ENCODE measurements at places on chromosomes 7 and 10.
A peak's percentile ranks its signal among the peaks of the same experiment; 100 is the strongest.

- no peak for DNase-seq
These were observed 117.8 kb downstream of the ZMIZ1 start for GRCh38 chr10:79186486-79187120.

- no peak for DNase-seq
These were observed 123.4 kb upstream of the ZNF92 start for GRCh38 chr7:65250216-65250615.

- no peak for DNase-seq
These were observed 773.4 kb downstream of the CNTNAP2 start for GRCh38 chr7:146889806-146890555.

DNA sequence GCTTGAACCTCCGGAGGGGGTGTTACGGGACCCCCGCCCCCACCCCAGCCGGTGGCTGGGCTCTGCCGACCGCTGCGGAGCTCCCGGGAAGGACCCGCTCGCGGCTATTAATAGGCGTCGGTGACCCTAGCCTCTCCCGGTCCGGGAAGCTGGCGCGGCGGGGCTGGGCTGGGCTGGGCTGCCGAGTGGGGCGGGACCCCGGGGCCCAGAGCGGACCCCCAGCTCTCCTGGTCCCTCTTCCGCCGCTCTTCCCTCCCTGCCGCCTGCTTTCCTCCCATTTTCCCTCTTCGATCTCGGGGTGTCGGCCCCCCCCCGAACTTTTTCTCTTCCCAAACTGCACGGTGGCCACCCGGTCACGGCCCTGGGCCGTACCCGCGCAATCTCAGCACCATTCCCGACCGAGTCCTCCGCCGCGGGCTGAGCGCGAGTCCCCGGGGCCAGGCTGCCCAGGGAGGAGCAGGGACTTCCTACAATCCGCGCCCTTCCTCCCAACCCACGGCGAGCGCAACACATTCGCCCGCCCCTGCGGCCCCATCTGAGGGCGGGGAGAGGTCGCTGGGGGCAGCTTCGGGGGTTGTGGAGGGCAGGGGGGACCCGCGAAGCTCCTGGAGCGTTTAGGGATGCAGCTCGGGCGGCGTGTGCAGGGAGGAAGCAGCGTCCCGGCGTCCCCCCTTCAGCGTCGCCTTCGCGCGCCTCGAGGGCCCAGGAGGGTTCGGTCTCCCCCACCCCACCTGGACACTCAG lies 3.1 kb upstream of the ELFN1 start:
- DNase-seq, result peak; percentile 58

- DNase-seq, result no peak
These were observed 120.7 kb downstream of the SRPK2 start for GRCh38 chr7:105268056-105268455.

GRCh38 chr10:17533731-17534130 lies 79.3 kb upstream of the ST8SIA6 start:
- no peak for DNase-seq

- DNase-seq, result no peak
These were observed 335.1 kb downstream of the ADARB2 start for GRCh38 chr10:1402016-1402770.

GRCh38 chr10:79285315-79286197 lies 61.7 kb upstream of the PPIF start:
- DNase-seq, result no peak

DNA sequence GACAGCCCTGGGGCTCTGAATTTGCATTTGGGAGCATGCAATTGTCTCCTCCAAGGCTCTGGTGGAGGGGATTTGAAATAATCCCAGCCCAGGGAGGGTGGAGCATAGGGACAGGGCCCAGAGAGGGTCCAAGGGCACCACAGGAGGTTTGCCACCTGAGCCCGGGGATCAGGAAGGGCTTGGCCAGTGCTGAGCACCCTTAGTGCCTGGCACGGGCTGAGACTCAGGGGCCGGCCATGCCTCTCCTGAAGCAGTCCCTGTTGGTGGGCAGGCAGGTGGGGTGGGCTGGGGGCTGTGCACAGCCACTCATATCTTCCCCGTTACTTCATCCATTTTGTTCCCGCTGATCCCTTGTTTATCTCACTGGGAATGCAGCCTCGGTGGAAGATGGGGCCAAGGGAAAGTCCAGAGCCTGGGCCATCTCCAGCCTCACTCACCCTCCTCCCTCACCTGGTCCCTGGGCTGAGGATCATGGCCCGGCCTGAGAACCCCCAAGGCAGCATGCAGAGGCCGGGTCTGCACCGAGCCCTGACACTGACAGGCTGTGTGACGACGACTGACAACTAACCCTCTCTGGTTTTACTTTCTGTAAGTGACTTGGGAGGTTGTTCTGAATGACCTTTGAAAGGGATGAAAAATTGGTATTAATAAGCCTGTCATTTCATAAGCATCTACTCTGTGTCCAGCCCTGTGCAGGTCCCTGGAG lies 38.5 kb downstream of the KCTD7 start:
- no peak for DNase-seq

GRCh38 chr7:130273081-130273932 lies 6.6 kb downstream of the CPA2 start:
- DNase-seq, result no peak

DNA sequence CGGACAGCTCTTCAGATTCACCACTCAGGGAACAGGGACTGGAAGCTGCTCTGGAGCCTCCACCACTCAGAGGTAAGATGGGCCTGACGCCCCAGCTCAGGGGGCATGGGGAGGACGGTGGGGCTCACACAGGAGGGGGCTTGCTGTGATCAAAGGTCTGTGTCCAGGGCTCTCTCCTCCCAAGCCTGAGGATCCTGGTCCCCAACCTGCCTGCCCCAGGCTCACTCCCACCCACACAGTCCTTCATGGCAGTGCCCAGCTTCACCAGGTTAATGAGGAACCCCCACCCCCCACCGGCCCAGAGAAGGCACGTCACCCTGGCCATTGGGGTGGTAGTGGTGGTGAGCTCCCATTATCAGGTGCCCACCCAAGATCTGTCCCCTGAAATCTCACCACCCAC lies 926.7 kb upstream of the ZNF722 start:
- no peak for DNase-seq

DNA sequence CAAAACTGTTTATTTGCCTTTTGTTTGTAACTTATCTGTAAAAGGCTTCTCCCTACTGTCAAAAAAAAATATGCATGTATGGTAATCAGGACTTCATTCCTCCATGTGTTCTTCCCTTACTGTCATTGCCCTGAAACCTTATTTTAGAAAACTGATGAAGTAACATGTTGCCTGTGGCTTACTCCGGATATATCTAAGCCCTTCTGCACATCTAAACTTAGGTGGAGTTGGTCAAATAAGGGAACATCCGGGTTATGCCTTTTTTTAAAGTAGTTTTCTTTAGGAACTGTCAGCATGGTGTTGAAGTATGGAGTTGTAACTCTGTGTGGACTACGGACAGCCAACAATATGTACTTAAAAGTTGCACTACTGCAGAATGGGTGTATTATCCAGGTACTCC lies 6.2 kb downstream of the SAR1A start:
- DNase-seq, result no peak

DNA sequence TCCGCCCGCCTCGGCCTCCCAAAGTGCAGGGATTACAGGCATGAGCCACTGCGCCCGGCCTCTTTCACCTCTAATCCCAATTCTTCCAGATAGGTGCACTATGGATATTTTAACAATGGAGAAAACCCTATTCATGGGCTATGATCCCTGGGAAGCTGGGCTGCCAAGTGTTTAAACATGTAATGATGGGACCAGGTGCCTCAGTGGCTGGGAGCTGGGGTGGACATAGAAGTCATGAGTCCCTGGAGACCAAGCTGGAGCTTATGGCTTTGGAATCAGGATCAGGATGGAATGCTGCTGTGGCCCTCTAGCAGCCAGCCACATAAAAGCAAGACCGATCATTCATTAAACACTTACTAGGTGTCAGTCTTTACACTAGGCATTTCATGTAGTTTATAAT lies 41.8 kb upstream of the IGFBP3 start:
- DNase-seq, result peak; percentile 64

DNA sequence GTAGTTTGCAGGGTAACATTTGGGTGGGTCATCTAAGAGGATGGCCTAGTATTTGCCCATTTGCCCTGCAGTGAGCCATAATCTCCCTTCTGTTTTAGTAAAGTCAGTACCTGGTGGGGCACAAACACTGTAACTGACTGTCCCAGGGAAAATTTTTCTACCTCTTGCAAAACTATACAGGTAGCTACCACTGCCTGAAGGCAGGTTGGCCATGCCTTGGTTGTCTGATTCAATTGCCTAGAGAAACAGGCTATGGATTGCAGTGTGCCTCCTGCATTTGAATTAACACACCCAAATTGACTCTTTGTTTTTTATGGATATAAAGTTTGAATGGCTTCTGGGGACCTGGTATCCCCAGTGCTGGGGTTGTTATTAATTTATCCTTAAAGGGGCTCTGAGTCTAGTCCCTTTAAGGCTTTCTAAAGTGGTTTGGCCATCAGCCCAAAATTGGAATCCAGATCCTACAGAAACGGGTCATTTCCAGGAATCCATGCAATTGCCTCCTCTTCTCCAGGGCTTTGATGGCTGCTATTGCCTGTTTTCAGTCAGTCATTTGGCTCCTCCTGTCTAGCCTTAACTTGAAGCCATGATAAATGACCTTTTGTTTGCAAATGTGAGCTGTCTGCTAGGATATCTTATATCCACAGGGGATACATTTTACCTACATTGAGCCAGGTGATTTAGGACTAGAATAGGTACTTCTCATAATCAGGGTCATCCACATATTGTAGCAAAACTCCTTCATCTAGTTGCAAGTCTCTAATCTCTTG lies 89.1 kb downstream of the STRA8 start:
- no peak for DNase-seq

GRCh38 chr7:6035686-6036085 lies 4.5 kb downstream of the ANKRD61 start:
- DNase-seq, result no peak

- no peak for DNase-seq
These were observed 94.3 kb downstream of the DLG5 start for GRCh38 chr10:77832238-77832637.

- no peak for DNase-seq
These were observed 241.6 kb downstream of the CCDC7 start for GRCh38 chr10:32687546-32687945.

DNA sequence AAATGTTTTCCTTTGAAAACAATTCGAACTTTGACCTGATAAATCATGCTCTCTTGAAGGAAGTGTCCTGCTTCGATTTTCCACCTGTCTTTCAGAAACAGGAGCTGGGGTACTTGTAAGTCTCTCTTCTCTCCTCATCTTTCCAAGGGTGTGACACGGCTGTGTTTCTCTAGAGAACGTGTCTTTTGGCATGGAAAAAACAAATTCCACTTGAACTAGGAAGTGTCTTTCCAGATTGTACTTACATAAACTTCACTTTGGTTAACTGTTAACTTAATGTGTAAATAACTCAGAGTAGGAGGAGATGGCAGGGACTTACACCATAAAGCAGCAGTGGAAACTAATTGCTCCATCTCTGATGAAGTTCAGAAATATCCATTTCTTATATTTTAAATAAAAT lies 4.2 kb upstream of the CALCR start:
- no peak for DNase-seq

GRCh38 chr10:132575320-132576201 lies 38.0 kb downstream of the INPP5A start:
- no peak for DNase-seq

GRCh38 chr7:7652798-7653540 lies 12.4 kb downstream of the UMAD1 start:
- DNase-seq, result no peak

DNA sequence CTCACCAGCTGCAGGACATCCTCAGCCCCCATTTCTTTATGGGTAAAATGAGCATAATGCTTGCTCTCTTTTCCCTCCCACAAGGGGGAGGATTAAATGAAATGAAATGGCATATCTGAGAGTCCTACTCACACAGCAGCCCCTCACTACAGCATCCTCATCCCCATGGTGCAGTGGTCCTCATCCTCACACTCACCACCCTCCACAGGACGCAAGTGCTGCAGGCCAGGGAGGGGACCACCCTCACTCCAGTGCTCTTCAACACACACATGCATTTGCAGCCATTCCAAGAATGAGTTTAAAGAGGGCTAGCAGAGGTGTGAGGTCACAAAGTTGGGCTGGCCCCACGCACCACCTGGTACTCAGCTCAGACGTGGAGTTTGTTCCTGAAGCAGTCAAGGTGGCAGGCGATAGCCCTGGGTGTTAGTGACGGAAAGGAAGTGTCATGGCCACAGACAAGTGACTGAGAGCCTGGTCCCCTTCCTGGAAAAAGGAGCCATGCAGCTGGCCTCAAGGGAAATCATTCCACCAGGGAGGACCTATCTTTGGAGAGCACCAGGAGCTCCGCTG lies 234.0 kb downstream of the TNS3 start:
- DNase-seq, result peak; percentile 61

DNA sequence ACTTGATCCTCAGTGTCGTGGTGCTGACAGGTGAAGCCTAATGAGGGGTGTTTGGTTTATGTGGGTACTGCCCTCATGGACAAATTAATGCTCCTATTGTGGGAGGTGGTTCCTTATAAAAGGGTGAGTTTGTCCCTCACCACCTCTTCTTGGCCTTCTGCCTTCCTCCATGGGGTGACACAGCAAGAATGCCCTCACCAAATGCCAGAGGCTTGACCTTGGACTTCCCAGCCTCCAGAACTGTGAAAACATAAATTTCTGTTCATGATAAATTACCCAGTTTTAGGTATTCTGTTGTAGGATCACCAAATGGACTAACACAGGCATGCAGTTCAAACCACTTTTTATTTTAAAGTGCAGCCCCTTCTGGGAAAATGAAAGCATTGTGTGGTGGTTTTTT lies 39.4 kb downstream of the BAMBI start:
- DNase-seq, result no peak

GRCh38 chr7:5396542-5396941 lies 27.1 kb downstream of the TNRC18 start:
- no peak for DNase-seq

- DNase-seq, result no peak
These were observed 20.3 kb upstream of the SAMD8 start for GRCh38 chr10:75091146-75091545.

DNA sequence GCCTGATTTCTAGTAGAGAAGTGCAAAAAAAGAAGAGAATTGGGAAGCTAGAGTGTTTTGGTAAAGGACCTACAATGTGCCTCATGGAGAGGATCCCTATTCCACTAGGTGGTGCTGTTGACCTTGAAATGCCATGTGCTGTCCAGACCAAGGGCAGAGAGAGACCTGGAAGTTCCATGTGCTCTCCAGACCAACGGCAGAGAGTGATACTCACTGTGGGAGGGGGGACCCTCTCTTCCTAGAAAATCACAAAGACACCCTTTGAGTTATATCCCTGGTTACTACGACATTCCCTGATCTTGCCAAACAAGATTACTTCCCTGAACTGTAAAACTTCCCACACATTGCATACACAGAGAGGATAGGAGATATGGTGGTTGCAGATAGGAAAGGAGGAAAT lies 212.7 kb upstream of the ZNF804B start:
- no peak for DNase-seq

- DNase-seq, result no peak
These were observed 134.7 kb downstream of the KIAA1217 start for GRCh38 chr10:24343686-24344085.

Data from suprapubic skin (tissue), 4 donors.